HFF-Myc (cell line): ENCODE measurements at places on chromosomes 2 and 18.

- DNase-seq, result no peak
These were observed 266.4 kb downstream of the NAPG start for GRCh38 chr18:10792181-10792580.

DNA sequence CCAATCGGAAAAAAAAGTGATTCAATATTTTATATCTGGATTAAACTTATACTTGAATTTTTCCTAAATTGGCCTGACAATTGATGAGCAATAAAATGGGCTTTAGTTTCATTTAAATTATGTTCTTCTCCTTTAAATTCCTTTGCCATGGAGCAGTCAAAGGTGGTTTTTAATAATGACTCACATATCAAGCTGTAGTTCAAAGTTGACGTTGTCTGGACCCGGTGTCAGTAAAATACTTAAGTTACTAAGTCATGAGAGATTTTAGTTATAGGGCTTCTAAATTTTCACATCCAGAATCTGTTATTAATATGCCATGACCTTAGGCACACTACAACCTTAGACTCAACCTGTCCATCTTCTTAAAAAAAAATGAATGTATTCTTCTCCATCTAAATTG lies 62.5 kb downstream of the CDH2 start:
- no peak for DNase-seq

DNA sequence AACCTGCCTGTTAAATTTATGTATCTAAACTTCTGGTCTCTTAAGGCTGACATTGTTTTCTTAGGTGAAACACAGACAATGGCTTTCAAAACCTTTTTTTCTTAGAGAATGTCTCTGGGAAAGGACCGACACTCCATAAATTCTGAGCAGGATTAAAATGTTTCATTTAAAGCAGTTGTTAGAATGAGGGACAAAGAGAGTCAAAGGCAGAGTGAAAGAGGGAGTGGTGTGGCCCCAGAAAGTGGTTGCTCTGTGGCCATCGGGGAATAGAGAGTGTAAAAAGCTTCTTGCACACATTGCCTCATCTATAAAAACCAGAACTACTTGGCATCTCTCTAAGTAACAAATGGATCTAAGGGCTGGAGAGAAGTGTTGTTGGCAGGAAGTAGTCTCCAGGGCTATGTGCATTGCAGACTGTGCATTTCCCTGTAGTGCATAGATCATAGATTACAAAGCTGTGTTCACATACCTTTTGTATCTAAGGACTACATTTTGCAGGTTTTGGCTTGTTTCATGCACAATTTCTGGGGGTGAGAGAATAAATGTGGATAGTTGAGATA lies 3.6 kb downstream of the RPRM start:
- no peak for DNase-seq

GRCh38 chr2:231613331-231613662 lies 20.6 kb downstream of the TEX44 start:
- DNase-seq, result no peak

DNA sequence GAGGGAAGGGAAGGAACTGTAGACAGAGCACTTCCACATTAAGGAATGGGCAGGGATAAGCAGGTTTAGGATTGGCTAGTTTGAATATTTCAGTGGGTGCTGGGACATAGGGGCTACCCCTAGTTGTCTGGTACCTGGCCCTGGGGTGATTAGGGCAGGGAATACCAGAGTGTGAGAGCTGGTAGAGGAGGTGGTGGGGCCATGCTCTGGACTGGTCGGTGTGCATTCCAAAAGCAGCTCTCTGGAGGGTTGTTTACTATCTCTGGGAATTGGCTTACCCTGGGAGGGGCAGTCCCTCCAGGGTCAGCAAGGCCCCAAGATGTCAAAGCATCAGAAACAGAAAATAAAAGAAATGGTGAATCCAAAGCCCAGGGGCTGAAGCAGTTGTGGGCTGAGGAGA lies 103.8 kb downstream of the LAMA3 start:
- DNase-seq, result no peak

GRCh38 chr18:21129566-21130216 lies 18.1 kb upstream of the ROCK1 start:
- no peak for DNase-seq

GRCh38 chr18:40407909-40408308 lies 1547.1 kb upstream of the PIK3C3 start:
- DNase-seq, result no peak

DNA sequence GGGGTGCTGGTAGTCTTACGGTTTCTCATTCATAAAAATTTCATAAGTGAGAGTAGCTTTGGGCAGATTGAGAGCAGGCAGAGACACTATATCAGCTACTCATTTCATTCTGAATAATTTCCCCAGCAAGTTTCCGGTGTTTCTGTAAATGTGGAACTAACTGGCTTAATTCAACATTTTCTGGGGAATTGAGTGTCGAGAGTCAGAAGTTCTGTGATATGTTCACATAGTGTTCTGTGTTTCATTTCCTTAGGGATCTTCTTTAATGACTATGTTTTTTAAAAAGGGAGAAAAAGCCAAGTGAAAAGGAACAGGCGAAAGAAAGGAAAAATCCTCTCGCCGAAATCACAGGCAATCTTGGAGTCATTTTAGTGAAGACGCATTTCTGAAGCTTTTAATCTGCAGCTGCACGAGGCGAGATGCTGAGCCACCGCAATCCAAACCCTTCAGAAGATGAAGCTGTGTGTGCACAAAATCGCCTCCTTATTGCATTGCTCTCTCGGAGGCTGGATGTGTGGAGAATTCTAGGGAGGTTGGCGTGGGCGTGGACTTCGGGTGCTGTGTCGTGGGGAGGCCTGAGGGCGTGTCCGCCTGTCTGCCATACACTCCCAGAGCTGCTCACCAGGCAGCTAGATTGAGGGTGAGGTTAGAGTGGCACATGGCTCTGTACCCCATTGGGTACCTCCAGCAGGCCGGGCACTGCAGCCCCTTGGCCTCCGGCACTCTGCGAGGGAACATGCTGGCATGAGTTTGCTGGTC lies 38.4 kb upstream of the HDAC4 start:
- no peak for DNase-seq

GRCh38 chr18:4181882-4182568 lies 273.1 kb downstream of the DLGAP1 start:
- DNase-seq, result no peak

DNA sequence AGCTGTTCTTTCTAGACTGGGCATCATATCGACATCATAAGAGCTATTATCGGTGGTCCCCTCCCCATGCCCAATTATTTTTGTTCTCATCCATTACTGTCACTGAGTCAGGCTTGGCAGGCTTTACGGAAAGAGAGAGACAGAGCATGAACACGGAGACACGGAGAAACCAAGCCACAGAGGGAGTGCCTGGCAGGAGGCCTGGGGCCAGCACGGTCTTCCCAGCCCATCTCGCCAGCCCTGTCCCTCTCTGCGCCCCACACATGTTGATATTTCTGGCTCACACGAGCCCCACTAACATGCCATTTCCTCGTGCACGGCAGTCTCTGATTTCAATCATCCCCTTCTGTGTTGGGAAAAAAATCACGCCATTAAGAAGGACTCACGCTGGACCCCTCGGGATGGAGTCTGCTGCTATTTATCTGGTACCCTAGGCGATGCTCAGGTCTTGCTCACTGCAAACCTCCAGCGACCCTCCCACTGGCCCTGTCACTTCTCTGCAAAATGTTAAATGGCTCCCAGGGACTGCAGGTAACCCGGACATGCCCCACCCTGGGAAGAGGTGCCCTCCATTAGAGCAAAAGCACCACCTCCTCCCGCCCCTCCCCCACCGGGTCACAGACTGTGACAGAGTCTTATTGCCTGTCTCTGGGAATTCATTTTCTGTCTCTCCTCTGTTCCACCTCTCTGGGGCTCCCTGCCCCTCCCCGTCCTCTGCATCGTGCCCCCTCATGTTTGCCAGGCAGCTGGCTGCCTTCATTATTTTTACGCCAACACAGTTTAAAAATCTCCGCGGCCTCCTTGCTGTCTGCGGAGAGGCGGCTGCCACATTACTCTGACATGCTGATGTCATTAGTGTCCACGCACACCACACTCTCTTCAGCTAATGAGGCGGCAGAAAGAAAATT lies 40.1 kb upstream of the GBX2 start:
- no peak for DNase-seq

DNA sequence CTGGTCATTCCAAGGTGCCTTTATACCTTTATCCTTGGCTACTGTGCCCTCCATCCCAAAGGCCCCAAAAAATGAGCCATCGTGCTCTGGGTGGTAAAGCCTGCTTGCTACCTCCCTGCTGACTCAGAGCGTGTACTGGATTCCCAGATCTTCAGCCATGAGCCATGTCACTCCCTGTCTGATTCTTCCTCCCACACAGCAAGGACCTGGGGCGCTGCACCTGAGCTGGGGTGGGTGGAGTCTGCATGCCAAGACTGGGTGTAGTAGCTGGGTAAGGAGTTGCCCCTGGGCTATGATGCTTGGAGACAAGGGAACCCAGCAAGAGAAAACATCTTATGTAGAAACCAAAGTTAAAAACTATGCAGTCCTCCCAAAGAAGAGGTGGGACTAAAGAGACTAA lies 37.2 kb upstream of the APCDD1 start:
- no peak for DNase-seq

GRCh38 chr2:313991-314390 lies 26.1 kb upstream of the ALKAL2 start:
- no peak for DNase-seq

- no peak for DNase-seq
These were observed 30.5 kb upstream of the NEDD4L start for GRCh38 chr18:58013241-58014211.

DNA sequence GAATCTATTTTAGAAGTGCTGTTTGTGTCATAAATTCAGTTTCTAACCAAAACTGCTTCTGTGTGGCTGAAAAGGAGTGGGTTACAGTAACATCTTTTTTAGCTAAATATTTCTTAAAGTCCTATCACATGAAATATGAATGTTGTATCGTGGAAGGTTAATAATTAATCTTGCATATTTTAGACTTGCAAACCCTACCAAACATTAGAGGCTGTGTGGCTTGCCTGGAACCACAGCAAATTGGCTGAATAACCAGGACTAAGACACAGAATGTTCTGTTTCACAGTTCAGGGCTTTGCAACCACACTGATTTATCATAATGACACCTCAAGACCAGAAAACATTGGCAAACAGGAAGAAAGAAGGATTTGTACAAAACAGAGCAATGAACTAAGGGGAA lies 208.9 kb upstream of the CNTNAP5 start:
- no peak for DNase-seq
